Eye (tissue), 1 donor: ENCODE measurements at places on chromosomes 12 and 14.

DNA sequence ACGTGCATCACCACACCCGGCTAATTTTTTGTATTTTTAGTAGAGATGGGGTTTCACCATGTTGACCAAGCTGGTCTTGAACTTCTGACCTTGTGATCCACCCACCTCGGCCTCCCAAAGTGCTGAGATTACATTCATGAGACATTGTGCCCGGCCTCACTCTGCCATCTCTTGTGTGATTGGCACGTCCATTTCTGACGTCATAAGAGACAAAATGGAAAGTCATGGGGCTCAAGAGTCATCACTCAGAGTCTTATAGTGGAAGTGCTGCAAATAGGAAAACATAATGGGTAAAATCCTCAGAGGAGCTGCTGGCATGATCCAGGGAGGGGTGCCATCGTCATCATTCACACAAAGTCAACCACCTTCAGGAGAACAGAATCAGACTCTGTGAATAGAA, 54.2 kb upstream of the GPATCH2L start:
- DNase-seq: no peak

DNA sequence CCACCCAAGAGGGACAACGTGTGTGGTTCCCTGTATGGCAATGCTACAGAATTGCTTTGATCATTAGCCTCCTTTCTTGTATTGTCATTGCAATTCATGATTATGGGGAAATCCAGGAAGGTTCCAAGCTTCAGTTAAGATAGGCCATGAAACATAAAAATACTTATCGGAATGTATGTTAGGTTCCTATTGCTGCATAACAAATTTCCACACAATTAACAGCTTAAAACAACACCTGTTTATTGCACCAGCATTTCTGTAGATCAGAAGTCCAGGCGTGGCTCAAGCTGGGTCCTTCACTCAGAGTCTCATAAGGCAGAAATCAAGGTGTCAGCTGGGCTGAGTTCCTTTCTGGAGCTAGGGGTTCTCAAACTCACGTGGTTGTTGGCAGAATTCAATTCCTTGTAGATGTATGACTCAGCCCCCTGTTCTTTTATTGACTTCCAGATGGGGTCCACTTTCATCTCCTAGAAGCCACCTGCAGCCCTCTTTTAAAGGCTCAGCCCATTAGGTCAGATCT, 365.6 kb upstream of the TMPO start:
- DNase-seq: no peak

- peak; percentile 54 for DNase-seq
Measured at GRCh38 chr14:54420478-54421142, 20.6 kb downstream of the CNIH1 start.

DNA sequence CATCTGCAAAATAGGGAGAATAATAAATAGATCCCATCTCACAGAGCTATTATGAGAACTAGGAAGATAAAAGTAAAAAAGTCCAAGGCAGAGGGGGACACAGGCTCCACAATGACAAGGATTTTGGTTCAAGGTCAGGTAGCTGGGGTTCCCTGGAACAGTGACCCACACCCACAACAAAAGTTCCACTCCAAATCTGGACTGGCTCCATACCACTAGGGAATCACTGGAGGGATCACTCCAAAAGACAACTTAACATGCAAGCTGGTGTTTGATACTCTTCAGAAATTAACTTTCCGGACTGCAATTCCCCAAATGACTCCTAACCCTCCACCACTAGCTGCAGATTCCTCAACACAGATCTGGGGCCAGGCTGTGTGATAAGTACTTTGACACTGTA, 54.9 kb downstream of the ITPK1 start:
- DNase-seq: no peak

- DNase-seq: no peak
Measured at GRCh38 chr12:96364092-96364700, 36.0 kb downstream of the CDK17 start.

DNA sequence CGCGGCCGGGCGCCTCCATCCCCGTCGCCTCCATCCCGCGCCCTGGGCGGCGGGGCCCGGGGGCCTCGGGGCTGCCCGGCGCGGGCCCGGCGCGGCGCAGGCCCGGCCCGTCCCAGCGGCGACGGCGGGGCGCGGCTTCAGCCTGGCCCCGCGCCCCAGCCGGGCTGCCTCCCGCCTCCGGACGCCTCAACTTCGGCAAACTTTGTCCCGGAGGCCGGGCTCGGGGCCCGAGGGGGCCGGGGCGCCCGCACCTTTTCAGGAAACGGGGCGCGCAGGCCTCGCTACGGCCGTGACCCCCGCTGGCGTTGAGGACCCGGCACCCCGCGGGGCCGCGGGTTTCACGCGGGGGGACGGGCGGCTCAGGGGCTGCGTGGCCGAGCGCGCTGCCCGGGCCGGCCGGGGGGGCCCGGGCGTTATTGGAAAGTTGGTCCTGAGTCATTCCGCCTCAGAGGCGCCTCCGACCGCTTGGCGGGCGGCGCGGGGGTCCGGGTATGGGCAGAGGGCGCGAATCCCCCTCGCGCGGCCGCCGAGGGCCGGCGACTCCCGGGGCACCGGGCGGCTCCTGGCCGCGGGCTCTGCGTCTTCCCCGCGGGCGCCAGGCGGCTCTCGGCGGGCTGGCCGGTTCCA, 575 bp downstream of the TRAF3 start:
- DNase-seq: peak; percentile 41

DNA sequence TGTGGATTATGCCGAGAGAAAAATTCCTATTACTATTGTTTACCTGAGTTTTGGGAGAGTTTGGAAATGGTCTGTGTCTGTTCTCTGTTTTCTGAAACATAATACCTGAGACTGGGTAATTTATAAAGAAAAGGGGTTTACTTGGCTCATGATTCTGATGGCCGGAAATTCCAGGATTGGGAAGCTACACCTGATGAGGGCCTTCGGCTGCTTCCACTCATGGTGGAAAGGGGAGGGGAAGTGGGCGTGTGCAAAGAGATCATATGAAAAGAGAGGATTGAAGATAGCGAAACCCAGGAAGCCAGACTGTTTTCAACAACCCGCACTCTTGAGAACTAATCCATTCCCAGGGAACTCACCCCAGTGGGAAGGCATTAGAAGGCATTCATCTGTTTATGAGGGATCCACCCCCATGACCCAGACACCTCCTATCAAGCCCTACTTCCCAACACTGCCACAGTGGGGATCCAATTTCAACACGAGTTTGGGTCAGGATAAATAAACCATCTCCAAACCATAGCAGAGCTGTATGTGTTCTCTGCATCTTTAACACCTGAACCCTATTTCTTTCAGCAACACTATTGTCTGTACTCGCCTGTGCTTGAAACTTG, 51.1 kb downstream of the APAF1 start:
- DNase-seq: no peak

GRCh38 chr12:88855301-88855700, 275.0 kb upstream of the KITLG start:
- DNase-seq: no peak

- DNase-seq: no peak
Measured at GRCh38 chr14:92898566-92899131, 24.3 kb upstream of the CHGA start.
